RWPE1 (cell line): ENCODE measurements at places on chromosomes 13 and 19.

DNA sequence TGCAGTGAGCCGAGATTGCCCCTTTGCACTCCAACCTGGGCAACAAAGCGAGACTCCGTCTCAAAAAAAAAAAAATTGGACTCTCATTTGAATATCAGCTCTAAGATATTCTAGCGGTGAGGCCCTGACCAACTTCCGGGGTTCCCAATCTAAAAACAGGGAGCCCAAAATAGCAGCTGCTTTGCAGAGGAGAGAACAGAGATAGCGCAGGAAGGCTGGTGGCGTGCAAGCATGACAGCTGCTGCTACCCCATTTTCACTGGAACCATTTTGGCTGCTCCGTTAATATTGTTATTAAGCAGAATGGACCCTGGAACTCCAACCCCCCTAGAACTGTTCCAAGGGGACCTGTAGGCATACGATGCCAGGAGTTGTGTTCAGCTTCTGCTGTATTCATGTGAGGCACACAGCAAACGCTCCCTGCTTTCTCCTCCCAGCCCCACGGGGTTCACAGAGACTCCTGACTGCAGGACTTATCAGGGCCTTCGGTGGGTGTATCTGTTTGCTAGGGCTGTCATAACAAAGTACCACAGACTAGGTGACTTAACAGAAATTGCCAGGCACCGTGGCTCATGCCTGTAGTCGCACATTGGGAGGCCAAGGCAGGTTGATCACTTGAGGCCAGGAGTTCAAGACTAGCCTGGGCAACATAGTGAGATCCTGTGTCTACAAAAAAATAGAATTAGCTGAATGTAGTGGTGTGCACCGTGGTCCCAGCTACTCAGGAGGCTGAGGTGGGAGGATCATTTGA, 11.5 kb downstream of the STXBP2 start:
- DNase-seq, result no peak

GRCh38 chr13:69793783-69794453, 313.7 kb upstream of the ATXN8OS start:
- DNase-seq, result no peak

DNA sequence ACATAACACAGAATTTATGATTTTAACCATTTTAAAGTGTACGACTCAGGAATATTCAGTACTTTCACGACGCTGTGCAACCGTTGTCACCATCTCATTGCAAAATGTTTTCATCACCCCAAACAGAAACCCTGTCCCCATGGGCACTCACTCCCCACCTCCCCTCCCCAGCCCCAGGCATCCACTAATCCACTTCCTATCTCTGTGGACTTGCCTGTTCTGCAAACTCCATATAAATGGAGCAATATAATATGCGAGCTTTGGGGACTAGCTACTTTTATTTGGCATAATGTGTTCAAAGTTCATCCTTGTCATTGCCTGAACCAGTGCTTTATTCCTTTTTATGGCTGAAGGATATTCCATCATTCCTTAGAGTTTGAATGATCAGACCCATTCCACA, 7.3 kb upstream of the INSR start:
- no peak for DNase-seq

GRCh38 chr19:50329146-50329925, at the start of gene KCNC3:
KCNC3 (minus strand) TSS chr19:50329377; CDS start chr19:50329082, 295 bp downstream.
- peak; percentile 96 for DNase-seq

- no peak for DNase-seq
These were observed 31.3 kb upstream of the ADGRL1 start for GRCh38 chr19:14237014-14237941.
